ENCODE measurements at places on chromosomes 2 and 18. TPM values are rescaled to one million over a fixed set of nuclear protein-coding genes. Genes with fewer than 3 reads are reported as not detected.

- DNase-seq: no peak
Observed at GRCh38 chr2:158903711-158904405, 64.6 kb upstream of the TANC1 start.

DNA sequence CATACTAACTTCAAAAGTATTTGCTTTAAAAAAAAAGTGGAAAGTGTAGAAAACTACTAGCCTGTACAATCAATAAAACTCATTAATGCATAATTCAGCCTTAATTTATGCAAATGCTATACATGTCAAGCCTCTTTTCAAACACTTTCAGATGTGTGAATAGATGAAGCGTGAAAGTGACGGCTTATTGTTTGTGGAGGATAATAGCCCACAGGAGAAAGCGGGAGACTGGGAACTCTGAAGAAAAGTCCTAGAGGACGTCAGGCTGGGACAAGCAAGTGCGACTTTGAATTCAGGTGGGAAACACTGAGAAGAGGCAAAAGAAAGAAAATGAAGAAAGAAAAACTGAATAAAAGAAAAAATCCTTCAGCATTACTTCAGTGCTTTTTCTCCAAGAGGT is 108.5 kb downstream of the STK39 start:
- DNase-seq: no peak

DNA sequence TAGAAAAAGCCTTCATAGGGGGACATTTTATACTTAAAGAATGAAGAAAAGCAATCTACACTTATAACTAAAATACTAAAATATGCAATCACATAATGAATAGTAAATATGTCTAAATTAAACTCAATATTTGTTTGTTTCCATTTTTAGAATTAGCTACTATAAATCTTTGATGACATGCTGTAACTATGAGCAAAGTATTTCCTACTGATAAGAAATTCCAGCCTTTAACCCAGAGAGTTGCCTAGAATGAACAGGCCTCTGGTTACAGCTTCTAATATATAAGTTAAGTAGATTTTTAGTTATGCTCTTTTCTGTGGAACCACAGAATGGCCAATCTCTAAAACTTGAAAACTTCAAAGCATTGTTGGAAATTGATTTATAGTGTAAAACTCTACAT is 1465.6 kb upstream of the ZEB2 start:
- no peak for DNase-seq

GRCh38 chr2:1528273-1529064 is 115.2 kb downstream of the TPO start:
- DNase-seq: no peak

GRCh38 chr18:6280211-6280743 is 134.4 kb downstream of the L3MBTL4 start:
- DNase-seq: no peak

GRCh38 chr2:207952564-207953345 is 72.6 kb downstream of the PLEKHM3 start:
- DNase-seq: no peak

DNA sequence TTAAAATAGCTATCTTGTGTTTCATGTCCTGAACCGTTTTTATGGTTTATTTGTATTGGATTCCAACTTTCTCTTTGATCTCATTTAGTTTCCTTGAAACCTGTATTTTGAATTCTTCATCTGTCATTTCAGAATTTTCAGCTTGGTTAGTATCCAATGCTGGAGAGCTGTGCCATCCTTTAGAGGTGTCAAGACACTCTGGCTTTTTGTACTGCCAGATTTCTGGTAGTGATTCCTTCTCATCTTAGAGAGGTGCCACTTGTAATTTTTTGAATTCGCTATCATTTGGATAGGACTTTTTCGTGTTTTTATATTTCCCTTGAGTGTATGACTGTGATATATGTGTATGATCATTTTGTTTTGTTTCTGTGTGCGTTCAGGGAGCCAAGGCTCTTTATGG is 591.4 kb downstream of the ADCYAP1 start:
- DNase-seq: no peak

GRCh38 chr18:23228102-23229061 is 93.1 kb downstream of the CABLES1 start:
- DNase-seq: no peak

The KANSL3 gene
- 70.6 TPM for polyA plus RNA-seq

The AGXT gene
- 0.12 TPM for polyA plus RNA-seq

The DIPK1C gene
- polyA plus RNA-seq: 0.10 TPM

The EEF1B2 gene
- polyA plus RNA-seq: 595 TPM

The UGT1A10 gene
- polyA plus RNA-seq: not detected

The GLI2 gene
- polyA plus RNA-seq: 10.8 TPM
